HS-27A (cell line): ENCODE measurements at places on chromosomes 2 and 18.
A peak's percentile ranks its signal among the peaks of the same experiment; 100 is the strongest.

GRCh38 chr2:226991663-226992062, 155.8 kb downstream of the RHBDD1 start:
- no peak for DNase-seq

- DNase-seq, result no peak
Measured at GRCh38 chr2:28449488-28450395, 46.1 kb upstream of the PLB1 start.

DNA sequence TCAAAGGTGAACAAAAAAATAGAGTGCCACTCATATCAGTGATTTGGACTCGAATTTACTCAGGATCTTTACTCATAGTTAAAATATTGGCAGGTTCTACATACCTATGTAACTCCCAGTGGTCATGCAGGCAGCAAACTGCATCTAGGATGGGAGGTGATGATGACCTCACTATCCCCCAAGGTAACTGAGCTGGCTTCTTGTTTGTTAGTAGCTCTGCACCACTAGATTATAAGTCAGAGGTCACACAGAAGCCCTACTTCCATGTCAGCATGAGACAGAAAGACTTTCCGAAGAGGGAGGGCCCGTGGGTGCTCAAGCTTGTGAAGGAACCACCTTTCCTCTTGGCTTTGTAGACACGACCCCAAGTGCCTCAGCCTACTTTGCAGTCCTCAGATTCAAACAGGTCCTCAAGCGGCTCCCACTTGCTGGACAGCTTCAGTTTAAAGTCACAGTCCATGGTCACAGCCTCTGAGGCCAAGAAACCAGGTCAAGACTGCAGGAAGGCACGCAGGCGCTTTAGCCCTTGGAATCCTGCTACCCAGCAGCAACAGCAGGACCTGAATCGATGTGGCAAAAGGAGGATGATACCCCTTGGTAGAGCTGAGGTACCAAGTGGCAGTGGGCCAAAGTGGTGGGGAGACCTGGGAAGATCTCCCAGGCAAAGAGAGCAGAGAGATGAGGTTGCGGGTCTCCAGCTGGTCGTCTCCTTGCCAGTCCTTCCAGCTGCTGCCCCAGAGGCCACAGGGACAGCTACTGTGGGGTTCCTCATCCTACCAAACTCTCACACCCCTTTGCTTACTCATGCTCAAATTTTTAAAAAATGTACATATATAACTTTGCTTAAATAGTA, 4.3 kb downstream of the NTSR2 start:
- DNase-seq, result no peak

GRCh38 chr2:75135776-75136400, 63.4 kb downstream of the TACR1 start:
- DNase-seq, result no peak

- peak; percentile 5 for DNase-seq
Measured at GRCh38 chr18:59459369-59460071, 100.5 kb upstream of the LMAN1 start.

GRCh38 chr2:27109083-27109482, 9.8 kb downstream of the CGREF1 start:
- DNase-seq, result no peak

- no peak for DNase-seq
Measured at GRCh38 chr18:48790869-48791635, 159.7 kb downstream of the SMAD7 start.

GRCh38 chr18:46374850-46375249, 270.7 kb downstream of the HAUS1 start:
- DNase-seq, result no peak

DNA sequence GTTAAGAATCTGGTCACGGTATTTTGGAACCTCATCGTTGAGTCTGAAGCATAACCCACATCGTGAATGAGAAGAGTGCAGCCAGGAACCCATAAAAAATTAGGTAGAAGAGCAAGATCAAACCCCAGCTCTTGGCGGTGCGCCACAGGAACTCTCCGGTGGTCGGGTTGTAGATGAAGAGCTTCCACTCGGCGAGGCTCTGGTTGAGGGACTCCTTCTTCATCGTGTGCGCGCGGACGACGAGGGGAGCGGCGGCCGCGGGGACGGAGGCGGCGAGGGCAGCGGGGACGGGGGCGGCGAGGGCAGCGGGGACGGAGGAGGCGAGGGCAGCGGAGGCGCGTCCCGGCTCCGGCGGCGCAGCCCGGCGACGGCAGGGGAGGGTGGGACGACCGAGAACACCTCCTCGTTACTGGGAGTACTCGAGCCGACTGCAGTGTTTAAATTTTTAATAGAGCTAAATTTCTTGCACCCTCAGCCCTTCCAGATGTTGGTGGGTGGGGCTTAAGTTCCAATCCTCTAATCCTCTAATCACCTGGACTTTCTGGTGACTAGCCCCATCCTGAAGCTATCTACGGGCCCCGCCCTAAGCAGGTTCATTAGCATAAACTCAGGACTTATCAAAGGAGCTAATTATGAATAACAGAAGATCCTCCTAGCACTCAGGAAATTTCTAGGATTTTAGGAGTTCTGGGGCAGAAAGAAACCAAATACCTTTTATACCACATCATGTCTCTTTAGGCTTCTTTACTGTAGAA, 20.4 kb upstream of the PAPOLG start:
- DNase-seq, result no peak

- DNase-seq, result no peak
Measured at GRCh38 chr2:112020561-112020960, 34.5 kb upstream of the TMEM87B start.

GRCh38 chr2:195319112-195319460, 337.9 kb upstream of the SLC39A10 start:
- DNase-seq, result peak; percentile 42

GRCh38 chr2:67215214-67216055, 181.7 kb upstream of the ETAA1 start:
- DNase-seq, result no peak
